ENCODE measurements at places on chromosomes 11 and 22.

- DNase-seq, result no peak
These were observed 473.5 kb downstream of the MIAT start for GRCh38 chr22:27130906-27131305.

GRCh38 chr22:33722816-33723215 is 197.5 kb downstream of the LARGE1 start:
- DNase-seq, result no peak

GRCh38 chr11:3178349-3178748 is 13.2 kb upstream of the OSBPL5 start:
- DNase-seq, result no peak

GRCh38 chr11:8531312-8531711 is 62.7 kb downstream of the STK33 start:
- DNase-seq, result no peak

GRCh38 chr11:130528298-130529261 is 80.1 kb downstream of the ADAMTS15 start:
- DNase-seq, result no peak

DNA sequence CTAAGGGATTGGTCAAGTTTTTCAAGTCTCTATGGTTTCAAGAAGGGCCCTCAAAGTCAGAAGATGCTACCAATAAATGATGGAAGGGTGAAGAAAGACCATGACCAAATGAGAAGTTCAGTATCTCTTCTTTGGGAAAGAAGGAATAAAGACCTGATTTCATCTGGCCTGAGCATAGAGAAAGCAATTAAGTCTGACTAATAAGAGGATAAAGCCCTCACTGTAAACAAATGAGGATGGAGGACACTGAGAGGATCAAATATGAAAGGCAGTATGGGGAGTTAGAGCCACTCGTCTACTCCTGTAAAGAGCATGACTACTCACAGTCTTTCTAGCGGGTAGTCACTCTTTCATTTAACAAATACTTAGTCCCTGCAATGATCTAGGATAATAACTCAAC is 44.6 kb downstream of the FAM168A start:
- no peak for DNase-seq

DNA sequence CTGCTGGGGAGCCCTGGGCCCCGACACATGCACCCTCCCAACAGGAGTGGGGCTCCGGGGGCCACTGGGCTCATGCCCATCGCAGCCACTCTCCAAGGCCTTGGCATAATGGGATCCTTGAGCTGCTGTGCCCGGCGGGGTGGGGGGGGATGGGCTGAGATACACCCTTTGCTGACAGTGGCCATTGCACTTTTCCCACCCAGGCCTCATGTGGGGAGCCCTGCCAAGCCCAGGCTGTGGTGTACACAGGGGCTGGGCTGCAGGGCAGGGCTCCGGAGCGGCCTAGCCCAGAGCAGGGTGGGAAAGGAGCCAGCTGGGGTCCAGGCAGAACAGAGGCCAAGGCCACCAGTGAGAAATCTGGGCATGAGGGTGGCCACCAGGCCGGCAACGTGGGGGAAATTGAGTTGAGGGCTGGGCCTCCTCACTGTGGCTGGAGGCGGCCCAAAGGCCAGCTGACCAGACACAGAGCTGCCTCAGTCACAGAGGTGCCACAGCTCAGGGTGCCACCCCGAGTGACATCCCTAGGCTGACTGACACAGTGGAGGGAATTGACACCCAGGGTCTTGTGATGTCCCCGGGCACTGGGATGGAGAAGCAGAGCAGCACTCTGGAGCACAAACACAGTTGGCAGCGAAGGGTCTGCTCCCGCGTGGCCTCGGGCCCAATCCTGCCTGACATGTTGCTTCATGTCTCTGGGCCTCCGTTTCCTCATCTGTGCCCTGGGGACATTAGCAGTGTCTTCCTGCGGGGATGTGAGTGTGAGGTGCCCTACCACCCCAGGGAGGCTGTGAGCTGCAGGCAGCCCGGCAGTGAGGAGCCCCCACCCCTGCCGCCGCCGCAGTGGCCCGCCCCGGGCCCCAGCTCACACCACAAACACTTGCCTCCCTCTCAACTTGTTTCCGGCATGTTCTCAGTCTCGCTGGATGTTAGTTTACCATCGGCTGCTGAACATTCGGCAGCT is 30.4 kb downstream of the RTN4R start:
- peak; percentile 20 for DNase-seq

GRCh38 chr22:33932997-33933396 is 12.7 kb upstream of the LARGE1 start:
- no peak for DNase-seq

DNA sequence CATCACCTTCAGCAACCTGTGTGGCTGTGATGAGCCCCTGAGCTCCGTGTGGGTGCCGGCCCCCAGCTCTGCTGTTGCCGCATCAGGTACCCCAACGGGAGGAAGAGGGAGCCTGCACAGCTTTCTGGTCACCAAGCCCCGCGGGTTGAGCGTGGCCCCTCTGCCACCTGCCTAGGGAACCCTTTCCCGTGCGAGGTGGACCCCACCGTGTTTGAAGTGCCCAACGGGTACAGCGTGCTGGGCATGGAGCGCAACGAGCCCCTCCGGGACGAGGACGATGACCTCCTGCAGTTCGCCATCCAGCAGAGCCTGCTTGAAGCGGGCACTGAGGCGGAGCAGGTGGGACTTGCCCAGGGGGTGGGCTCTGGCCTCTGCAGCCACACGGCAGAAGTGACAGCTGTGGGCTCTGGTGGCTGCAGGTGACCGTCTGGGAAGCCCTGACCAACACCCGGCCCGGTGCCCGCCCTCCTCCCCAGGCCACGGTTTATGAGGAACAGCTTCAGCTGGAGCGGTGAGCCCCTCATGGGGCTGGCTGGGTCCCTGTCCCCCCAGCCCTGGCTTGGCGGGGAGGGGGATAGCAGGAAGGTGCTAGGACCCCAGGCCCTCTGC is 1.9 kb upstream of the SSH3 start:
- DNase-seq, result no peak

GRCh38 chr11:119065369-119065768 is 2.2 kb upstream of the VPS11 start:
- DNase-seq, result peak; percentile 6

- DNase-seq, result peak; percentile 76
These were observed 24.4 kb downstream of the SREBF2 start for GRCh38 chr22:41857155-41857859.

- DNase-seq, result no peak
These were observed 22.5 kb downstream of the CLPB start for GRCh38 chr11:72411623-72412419.

DNA sequence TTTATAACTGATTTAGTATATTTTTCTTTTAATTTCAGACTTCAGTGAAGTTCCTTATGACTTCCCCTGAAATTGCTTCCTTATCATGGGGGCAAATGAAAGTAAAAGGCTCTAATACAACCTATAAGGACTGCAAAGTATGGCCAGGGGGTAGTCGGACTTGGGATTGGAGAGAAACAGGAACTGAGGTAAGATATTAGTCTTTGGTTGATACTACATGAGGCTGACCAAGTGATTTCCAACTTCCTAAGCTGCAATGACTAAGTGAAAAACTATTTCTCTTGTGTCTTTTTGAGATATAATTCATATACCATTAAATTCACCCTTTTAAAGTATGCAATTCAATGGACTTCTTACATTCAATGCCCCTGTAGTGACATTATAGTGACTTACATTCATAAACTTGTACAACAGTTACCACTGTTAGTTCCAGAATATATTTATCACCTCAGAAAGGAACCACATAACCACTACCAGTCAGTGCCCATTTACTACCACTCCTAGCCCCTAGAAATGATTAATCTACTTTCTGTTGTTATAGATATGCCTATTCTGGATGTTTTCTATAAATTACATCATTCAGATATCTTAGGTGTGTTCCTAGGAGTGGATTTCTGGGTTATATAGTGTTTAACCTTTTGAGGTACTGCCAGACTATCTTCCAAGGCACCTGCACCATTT is 21.6 kb downstream of the AAMDC start:
- no peak for DNase-seq

- DNase-seq, result no peak
These were observed 558.7 kb downstream of the INSC start for GRCh38 chr11:15673408-15673831.

DNA sequence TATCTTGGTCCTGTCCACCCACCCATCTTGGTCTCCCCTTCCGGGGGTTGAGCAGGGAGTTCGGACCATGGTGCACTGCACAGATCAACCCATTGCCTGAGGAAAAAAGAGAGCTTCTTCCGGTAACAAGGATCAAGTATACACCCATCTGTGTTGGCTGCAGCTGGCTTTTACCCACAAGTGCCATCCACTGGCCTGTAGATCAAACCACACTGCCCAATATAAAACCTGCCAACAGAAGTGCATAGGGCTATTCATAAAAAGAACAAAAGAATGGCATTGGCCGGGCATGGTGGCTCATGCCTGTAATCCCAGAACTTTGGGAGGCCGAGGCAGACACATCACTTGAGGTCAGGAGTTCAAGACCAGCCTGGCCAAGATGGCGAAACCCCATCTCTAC is 94.5 kb downstream of the ZC3H12C start:
- DNase-seq, result no peak

DNA sequence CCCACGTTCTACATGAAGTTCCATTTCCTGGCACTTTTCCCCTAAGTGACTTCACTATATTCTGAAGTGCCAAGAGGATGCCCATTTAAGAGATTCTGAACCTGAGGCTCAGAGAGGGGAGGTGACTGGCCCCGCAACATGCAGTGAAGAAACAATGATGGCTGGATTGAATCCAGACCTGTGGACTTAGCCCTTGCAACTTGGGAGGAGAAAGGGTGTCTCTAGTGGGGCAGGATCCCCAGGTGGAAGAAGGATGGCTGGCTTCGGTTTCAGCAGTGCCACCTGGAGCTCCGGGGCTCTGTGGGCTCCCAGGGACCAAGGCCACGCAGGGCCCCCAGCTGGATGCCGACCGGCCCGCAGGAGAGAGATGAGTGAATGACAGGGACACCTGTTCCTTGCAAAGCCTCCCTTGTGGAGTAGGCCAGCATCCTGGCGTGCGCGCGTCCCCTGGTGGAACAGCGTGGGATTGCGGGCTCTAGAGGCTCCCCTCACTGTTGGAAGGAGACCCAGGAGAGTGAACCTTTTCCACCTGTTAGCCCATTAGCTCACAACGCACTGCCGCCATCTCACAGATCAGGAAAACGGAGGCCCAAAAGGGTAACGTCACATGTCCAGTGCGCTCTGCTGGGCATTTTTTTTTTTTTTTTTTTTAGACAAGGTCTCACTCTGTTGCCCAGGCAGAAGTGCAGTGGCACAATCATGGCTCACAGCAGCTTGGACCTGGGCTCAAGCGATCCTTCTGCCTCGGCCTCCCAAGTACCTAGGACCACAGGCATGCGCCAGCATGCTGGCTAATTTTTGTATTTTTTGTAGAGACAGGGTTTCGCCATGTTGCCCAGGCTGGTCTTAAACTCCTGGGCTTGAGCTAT is 104.7 kb downstream of the KIAA1671 start:
- peak; percentile 55 for DNase-seq

GRCh38 chr11:45573728-45574127 is 91.7 kb downstream of the CHST1 start:
- DNase-seq, result no peak

DNA sequence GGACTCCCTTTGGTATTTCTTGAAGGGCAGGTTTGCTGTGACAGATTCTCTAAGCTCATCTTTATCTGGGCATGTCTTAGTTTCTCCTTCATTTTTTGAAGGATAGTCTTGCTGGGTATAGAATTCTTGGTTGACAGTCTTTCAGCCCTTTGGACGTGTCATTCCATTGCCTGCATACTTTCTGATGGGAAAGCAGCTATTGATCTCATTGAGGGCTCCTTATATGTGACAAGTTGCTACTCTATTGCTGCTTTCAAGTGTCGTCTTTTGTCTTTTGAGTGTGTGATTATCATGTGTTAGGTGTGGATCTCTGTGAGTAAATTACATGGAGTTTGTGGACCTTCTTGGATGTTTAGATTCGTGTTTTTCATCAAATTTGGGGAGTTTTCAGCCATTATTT is 21.9 kb downstream of the IGHMBP2 start:
- no peak for DNase-seq

DNA sequence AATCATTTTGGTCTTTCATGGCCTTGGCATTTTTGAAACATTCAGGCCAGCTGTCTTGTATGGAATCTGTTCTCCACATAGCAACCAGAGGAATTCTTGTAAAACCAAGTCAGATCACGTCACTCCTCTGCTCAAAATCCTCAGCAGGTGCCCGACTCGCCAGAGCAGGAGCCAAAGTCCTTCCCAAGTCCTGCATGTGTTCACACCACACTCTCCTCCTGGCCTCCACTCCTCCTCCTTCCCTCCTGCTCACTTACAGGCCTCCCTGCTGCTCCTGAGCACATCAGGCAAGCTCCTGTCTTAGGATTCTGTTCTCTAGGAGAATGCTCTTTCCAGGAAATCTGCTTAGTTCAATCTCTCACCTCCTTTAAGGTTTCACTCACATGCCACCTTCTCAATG is 6.9 kb upstream of the PSMC3 start:
- no peak for DNase-seq

DNA sequence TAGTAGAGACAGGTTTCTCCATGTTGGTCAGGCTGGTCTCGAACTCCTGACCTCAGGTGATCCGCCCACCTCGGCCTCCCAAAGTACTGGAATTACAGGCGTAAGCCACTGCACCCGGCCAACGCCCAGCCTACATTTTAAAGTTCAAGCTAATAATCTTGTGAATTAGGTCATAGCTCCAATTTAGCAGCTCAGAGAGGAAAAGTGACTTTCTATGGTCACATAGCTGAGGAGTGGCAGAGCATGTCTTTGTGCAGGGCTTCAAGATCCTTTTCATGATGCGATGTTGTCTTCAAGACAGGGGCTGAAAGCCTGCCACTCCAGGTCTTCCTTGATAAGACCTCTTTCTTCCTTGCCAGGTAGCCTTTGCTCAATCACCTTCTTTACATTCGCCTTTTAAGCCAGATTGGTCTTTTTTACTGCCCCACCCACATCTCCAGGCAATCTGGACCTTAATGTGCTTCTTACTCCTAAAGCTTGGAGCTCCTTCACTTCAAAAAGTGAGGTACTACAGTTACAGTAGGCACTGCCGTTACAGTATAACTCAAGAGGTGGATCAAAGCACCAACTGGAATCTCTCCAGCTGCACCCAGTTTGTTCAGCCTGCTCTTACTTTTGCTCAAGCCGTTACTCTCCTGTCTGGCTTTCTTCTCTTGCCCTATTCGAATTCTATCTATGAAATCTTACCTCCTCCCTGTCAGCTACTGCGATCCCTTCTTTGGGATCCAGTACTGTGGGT is 18.2 kb downstream of the YWHAH start:
- DNase-seq, result no peak

- DNase-seq, result no peak
These were observed 1.6 kb downstream of the NCAM1 start for GRCh38 chr11:112962579-112963367.

- DNase-seq, result no peak
These were observed 326.9 kb downstream of the TBC1D22A start for GRCh38 chr22:47089374-47089773.

- no peak for DNase-seq
These were observed 30.0 kb upstream of the TCF20 start for GRCh38 chr22:42300259-42301076.

DNA sequence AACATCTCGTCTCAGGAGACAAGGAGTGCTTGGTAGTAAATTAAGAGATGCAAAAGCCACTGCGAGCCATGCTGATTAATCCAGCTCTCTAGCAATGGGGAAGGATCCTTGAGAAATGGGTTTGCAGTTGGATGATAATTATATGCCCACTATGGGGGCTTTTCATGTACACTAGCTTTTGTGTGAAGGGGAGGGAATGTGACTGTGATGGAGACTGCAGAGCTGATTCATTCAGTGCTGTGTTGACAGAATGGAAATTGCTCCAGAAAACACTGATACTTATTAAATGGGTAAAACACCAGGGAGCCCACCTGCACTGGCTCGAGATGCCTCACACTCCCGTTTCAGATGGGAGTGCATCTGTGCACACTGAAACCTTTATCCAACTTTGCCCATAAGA is 37.0 kb upstream of the KIRREL3 start:
- no peak for DNase-seq

All from activated gamma-delta T cell treated with anti-CD3 and anti-CD28 coated beads, Interleukin-2, amount 50 U/mL, for 16 hours (primary cell).